ENCODE measurements at places on chromosomes 1 and 21.

GRCh38 chr21:36913247-36914169 is 53.0 kb downstream of the HLCS start:
- H3K4me1 ChIP-seq = peaks cover 16% of the 10 kb centered on the region
- no peak for DNase-seq
- no peak overlapping the region for H3K4me3 ChIP-seq

GRCh38 chr21:34801519-34802132 is 132.8 kb downstream of the CLIC6 start:
- H3K27me3 ChIP-seq = no peaks in the 10 kb centered on the region
- peaks cover 30% of the 10 kb centered on the region for H3K36me3 ChIP-seq
- peaks cover 30% of the 10 kb centered on the region for H3K4me1 ChIP-seq

GRCh38 chr1:113871597-113872113 is at the start of gene PTPN22:
Gene PTPN22 (minus strand): TSS chr1:113871712.
- H3K27ac ChIP-seq = peak within 1 kb of the TSS; percentile 99
- peaks cover 36% of the 10 kb centered on the region for H3K36me3 ChIP-seq
- peak; percentile 94 for DNase-seq
- H3K27me3 ChIP-seq = no peaks in the 10 kb centered on the region
- H3K4me3 ChIP-seq = peak within 1 kb of the TSS; percentile 86
- H3K4me1 ChIP-seq = peaks cover 65% of the 10 kb centered on the region

DNA sequence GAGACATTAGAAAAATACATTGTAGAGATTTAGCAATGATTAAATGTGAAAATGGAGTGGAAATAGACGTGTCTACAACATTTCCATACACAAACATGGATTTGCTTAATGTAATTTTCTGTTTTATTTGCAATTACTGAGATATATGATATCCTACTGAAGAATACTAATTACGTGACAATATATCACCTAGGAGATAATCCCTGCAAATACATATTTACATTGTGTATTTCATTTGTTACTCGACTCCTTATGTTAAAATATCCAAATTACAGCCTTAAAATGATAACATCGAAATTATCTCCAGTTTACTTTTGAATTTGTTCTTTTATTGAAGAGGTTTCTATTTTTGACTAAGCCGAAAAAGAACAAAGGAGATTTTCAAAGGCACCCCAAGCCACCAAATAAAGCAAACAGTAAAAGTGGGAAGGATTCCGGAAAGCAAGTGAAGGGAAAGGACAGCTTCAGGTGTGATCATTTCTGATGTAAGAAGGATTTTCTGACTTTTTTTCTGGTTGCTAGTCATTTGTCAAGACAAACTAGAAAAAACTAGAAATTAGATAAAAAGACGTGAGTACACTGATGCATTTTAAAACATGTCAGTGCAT is 7.9 kb downstream of the LHX4 start:
- no peak overlapping the region for H3K4me3 ChIP-seq
- peaks cover 1% of the 10 kb centered on the region for H3K36me3 ChIP-seq
- H3K27me3 ChIP-seq = peaks cover 95% of the 10 kb centered on the region
- DNase-seq = no peak
- peaks cover 23% of the 10 kb centered on the region for H3K4me1 ChIP-seq

GRCh38 chr1:24744911-24745710 is at the start of gene CLIC4:
Gene CLIC4 (plus strand): TSS chr1:24745447. CDS start chr1:24745554, 107 bp downstream.
- H3K36me3 ChIP-seq = no peaks in the 10 kb centered on the region
- peaks cover 21% of the 10 kb centered on the region for H3K27me3 ChIP-seq
- peak; percentile 99 for DNase-seq
- H3K4me1 ChIP-seq = peaks cover 44% of the 10 kb centered on the region
